ENCODE measurements at places on chromosomes 7 and 10.
A peak's percentile ranks its signal among the peaks of the same experiment; 100 is the strongest.

DNA sequence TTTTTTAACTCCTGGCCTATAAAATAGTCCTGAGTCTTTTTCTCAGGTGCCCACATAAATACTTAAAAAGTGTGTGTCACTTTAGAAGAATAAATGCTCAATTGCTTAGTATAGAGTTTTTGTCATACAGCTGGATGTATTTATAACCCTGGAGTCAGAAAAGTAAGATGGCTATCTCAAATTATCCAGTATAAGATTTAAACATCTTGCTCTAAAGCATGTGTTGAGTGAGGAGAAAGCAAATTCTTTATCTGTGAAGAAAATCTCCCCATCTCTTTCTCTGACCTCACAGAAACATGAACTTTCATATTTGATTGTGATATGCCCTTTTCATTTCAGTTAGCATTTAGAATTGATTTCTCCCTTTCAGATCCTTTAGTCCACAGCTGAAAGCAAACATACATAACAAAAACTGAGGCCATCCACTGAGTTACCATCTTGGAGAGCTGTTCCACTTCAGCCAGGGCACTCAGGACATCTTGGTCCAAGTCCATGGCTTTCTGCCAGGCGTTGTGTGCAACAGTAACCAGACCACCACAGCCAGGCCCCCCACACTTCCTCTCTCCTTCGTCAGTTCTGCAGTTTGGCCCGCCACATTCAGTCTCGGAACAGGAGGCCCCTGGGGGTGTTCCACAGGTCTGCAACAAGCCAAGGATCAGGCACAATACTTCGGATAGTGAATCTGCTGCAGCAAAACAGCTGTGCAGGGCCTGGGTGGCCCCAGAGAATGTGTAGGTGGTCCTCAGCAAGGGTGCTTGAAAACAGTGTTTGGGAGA lies 40.9 kb downstream of the DLD start:
- DNase-seq = no peak

DNA sequence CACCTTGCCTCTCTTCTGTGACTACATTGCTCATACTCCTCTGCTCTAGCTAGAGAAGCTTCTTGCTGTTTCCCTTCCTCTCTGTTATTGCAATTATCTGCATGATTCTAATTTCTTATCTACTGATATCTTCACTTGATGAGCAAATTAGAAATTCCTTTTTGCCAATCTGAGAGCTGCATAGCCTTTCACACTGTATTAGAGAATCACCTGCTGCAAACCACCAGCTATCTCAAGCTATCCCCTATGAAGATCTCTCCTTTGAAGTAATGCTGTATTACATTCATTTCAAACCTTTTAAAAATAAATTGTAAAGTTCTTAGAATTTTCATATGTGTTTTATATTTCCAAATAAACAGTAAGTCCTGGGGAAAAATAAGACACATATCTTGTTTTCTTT lies 89.0 kb upstream of the ZNF804B start:
- no peak for DNase-seq

GRCh38 chr7:26367219-26367711 lies 75.6 kb downstream of the SNX10 start:
- DNase-seq = no peak

- DNase-seq = no peak
Observed at GRCh38 chr7:119665796-119666195, 607.2 kb upstream of the KCND2 start.

DNA sequence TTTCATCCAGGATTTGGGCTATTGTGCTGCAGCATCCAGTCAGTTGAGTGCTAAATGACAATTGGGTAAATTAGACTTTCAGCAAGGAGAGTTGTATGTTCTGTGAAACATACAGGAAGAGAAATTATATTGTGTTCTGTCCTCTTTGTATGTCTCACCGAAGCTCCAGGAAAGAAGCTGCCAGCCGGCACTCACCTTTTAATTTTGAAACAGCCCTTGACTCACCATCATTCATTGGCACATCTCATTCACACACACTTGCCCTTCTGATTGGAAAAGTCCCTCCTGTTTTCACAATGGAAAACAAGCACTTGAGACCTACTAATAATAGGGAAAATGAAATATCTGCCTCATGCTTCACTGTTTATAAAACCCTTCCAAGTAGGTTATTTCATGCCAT lies 495.6 kb downstream of the RPS24 start:
- no peak for DNase-seq

DNA sequence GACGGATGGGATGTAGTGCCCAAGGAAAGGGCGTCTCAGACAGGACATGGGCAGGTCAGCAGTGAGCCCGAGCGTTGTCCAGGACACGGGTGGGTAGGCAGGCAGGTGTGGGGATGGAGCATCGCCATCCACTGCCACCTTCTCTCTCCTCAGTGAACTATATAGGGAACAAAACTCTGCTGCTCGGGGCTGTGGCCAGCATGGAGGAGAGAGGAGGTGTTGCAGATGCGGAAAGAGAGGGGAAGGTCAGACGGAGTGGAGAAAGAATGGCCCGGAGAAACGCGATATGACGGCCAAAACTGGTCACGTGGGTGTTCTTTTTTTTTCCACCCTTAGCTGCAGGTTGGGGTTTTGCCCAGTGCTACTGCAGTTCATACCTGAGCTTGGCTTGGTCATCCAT lies 71.2 kb downstream of the GRID1 start:
- DNase-seq = no peak

GRCh38 chr10:79933961-79934360 lies 14.9 kb downstream of the SFTPD start:
- no peak for DNase-seq

- DNase-seq = no peak
Observed at GRCh38 chr7:3074459-3074821, 30.8 kb upstream of the CARD11 start.

DNA sequence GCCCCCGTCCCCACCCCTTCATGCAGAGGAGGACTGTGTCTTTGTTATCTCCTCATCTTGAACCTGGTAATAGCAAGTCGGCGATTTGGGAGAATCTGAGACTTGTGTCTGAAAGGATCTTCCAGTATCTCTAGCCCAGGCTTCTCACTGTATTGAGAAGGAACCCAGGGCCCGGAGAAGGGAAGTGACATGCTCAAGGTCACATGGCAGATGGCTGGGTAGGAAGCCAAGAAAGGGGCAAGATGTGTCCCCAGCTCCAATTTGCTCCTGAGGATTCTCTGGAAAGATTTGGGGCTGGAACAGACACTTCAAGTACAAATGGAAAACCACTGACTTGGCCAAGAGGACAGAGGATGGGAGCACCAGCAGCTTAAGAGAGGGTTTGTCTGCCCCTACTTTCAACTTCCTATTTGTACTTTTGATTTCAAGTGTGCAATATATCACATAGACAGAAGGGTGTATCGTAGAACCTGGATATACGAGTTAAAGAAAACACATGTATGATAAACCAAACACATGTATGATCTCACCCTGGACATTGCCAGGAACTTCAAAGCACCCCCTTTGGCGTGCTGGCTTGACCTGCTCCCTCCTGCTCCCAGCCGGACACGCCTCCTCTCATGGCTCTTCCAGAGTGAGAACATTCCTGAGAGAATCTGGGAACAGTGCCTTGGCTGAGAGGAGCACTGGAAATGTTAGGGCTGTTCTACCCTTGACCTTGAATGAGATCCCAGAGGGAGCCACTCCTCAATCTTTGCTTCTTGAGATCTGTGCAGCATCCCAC lies 79.7 kb downstream of the CDH23 start:
- no peak for DNase-seq

DNA sequence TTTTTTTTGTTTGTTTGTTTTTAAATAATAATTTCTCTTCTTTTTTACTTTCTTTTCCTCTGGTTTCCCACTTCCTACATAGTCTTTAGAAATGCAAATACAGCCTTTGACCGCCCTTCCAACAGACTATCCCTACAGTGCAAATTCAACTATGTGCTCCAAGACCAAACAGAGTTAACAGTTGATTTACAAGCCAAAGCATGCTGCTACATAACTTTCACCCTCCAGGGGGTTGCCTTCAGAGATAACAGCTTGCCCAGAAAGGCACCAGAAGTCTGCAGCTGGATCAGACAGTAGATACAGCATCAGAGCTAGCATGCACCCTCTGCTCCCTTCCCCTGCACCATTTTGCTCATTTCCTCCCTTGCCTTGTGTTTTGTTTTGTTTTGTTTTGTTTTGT lies 539.0 kb downstream of the ZWINT start:
- no peak for DNase-seq

DNA sequence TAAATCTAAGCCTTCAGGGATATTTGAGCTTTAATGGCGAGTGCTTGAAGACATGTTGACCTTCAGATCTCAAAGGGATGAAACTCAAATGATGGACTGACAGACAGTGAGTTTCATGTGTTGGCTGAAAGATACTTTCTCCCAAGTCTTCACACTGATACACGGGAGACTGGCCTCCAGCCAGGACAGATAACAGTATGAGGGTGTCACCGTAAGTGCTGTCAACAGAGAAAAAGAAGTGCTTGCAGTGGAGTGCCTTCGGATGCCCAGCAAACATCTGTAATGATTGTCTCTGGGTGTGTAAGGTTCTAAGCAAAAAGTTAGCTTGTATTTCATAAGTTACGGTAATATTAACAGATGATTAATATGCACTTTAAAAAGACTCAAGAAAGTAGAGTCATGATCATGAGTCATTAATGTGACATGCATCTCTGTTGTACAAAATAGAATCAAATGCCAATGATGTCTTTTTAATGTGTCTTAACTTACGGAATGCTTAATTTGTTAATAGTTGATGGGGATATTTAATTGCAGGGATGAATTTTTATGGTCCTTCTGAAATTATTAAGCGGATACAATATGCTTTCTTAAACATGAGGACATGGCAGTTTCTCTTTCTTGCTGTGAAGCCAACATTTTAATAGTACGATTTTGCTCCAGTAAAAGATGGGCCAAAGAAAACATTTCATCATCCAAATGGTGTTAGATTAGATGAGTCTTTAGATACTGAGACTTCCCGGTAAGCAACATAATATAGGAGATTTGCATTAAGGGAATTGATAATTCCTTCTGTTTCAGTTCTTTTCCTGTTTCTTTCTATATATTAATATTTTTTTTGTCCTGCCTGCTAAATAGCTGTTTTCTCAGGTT lies 292.5 kb downstream of the GALNT17 start:
- no peak for DNase-seq

DNA sequence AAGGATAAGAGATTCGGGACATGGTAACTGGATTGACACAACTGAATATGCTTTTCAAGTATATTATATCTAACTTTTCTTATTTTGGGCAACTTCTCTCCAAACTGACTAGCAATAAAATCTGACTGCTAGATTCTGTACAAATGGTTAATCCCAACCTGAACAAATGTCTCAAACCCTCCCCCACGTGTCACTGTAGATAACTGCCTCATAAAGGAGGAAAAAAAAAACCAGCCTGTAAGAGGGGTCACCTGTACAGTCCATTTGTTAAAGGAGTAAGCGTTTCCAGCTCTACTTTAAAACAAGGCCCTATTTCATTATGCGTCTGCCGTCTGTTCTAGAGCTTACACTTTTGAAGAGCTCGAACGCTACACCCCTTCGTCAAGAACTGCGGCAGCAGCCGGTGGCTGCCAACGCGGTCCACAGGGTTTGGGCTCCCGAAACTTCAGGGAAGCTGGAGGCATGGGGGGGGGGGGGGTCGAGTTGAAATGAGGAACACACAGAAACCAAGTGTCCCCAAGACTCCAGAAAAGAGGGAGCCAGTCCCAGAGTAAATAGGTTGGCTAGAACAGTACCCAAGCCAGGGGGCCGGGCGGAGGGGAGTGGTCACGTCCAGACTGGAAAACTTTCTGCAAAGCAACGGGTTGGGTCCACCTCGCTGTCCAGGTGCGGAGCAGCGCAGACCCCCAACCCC lies 492 bp downstream of the COG5 start:
- no peak for DNase-seq

- peak; percentile 8 for DNase-seq
Observed at GRCh38 chr10:130215931-130216231, 79.7 kb downstream of the GLRX3 start.

- DNase-seq = no peak
Observed at GRCh38 chr10:116255886-116256751, 16.9 kb downstream of the GFRA1 start.

- no peak for DNase-seq
Observed at GRCh38 chr7:100087055-100087750, 1.6 kb upstream of the COPS6 start.

GRCh38 chr7:126699707-126700106 lies 553.0 kb downstream of the GRM8 start:
- DNase-seq = no peak

DNA sequence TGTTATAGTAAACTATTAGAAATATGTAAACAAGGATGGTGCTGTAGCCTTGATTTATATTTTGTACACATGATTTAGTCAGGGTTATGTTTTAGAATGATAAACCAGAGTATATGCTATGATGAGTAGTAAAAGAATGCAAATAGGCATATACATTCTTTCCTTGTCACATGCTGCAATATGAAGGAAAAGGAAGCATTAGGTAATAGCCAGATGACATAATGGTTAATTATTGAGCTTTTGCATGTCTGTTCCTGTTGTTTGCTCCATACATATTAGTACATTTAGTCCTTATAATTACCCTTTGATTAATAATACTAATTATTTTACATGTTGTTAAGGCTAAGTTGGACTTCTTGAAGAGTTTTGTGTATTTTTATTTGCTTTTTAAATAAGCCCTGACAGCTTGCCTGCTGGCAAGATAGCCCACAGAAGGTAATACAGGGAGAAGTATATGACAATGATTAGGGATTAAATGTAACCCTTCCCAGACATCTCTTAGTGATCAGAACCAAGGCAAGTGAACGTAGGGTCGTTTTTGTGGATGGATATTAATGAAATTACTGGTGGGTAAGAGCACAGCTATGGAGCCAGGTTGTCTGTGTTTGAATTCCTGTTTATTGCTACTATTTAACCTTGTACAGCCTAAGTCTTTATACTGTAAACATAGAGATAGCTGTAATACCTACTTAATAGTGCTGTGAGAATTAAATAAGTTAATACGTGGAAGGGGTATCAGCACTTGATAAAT lies 68.4 kb downstream of the PHTF2 start:
- no peak for DNase-seq

DNA sequence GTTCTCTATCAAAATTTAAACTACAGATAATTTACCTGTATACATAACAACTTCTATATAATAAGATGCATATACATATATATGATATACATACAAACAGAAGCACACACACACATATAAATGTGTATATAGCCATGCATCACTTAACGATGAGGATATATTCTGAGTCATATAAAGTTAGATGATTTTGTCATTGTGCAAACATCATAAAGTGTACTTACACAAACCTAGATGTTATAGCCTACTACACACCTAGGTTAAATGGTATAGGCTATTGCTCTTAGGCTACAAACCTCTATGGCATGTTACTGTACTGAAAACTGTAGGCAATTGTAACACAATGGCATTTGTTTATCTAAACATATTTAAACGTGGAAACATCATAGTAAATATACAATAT lies 937.6 kb upstream of the KCND2 start:
- DNase-seq = no peak
